SK-N-SH (cell line): ENCODE measurements at places on chromosomes 13 and 19. TPM values are rescaled to one million over a fixed set of nuclear protein-coding genes. Genes with fewer than 3 reads are reported as not detected.

The KIR3DL1 gene
- not detected in 2 replicates for polyA plus RNA-seq

The CYP2A7 gene
- not detected in 2 replicates for polyA plus RNA-seq

The ZNF723 gene
- not detected in 2 replicates for polyA plus RNA-seq

The KIR2DL3 gene
- polyA plus RNA-seq: not detected in 2 replicates

The NCAN gene
- polyA plus RNA-seq: 0.03 and 0.10 TPM in 2 replicates

The KLK5 gene
- not detected in 2 replicates for polyA plus RNA-seq

The IRGC gene
- polyA plus RNA-seq: not detected in 2 replicates

The SHISA7 gene
- polyA plus RNA-seq: 0.02 TPM in 1 of 2 replicates, not detected in the other

The PLPP2 gene
- 27.3 and 33.6 TPM in 2 replicates for polyA plus RNA-seq

- H3K36me3 ChIP-seq: no peaks in the 10 kb centered on the region
- H3K4me1 ChIP-seq: no peaks in the 10 kb centered on the region; the same call in none of the 2 replicates
- DNase-seq: no peak
- H3K27ac ChIP-seq: no peak overlapping the region
- H3K27me3 ChIP-seq: no peaks in the 10 kb centered on the region
- H3K4me3 ChIP-seq: no peak overlapping the region
Measured at GRCh38 chr13:50519866-50520265, 323.6 kb downstream of the DLEU7 start.

- H3K27me3 ChIP-seq: no peaks in the 10 kb centered on the region
- DNase-seq: no peak
- H3K4me1 ChIP-seq: peaks cover 11% of the 10 kb centered on the region; the same call in 1 of the 2 replicates
- H3K27ac ChIP-seq: no peak overlapping the region
Measured at GRCh38 chr13:21232196-21232595, 55.7 kb downstream of the MRPL57 start.

- H3K4me1 ChIP-seq: no peaks in the 10 kb centered on the region
- H3K36me3 ChIP-seq: peaks cover 54% of the 10 kb centered on the region
- no peaks in the 10 kb centered on the region for H3K27me3 ChIP-seq
Measured at GRCh38 chr13:79312340-79312855, 93.7 kb downstream of the RBM26 start.

- no peaks in the 10 kb centered on the region for H3K4me1 ChIP-seq
- no peak overlapping the region for H3K27ac ChIP-seq
- DNase-seq: no peak
- no peaks in the 10 kb centered on the region for H3K36me3 ChIP-seq
Measured at GRCh38 chr13:86355301-86355700, 556.1 kb upstream of the SLITRK6 start.

DNA sequence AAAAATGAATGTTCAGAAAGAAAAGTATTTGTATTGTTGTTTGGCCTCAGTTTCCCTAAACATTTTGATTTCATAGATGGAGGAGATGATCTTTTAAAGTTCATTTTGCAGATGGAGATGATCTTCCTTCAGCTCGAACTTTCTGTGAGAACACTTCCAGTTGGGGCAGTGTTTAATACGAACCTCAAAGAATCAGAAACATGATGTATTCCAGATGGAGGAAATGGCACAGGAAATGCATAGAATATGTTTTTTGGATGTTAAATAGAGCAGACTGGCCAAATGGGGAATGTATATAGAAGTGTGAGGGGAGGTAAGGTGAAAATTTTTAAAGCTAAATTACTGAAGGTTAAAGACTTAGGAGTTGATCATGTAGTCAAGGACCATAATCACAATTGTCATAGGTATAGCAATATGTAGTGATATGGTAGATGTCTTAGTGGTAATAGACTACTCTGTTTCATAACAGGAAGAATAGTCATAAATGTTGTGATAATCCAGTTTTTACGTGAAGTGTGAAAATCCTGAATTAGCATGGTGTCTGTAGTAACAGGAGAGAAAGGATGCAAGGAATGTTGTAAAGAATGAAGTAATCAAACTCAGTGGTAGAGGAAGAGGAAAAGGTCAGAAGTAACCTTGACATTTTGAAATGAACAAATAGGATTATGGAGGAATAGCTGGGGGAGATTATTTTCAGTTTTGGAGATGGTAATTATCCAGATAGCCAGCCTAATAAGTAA is 5.1 kb downstream of the RAP2A start:
- no peak overlapping the region for H3K4me3 ChIP-seq
- H3K36me3 ChIP-seq: peaks cover 35% of the 10 kb centered on the region
- no peak overlapping the region for H3K27ac ChIP-seq

DNA sequence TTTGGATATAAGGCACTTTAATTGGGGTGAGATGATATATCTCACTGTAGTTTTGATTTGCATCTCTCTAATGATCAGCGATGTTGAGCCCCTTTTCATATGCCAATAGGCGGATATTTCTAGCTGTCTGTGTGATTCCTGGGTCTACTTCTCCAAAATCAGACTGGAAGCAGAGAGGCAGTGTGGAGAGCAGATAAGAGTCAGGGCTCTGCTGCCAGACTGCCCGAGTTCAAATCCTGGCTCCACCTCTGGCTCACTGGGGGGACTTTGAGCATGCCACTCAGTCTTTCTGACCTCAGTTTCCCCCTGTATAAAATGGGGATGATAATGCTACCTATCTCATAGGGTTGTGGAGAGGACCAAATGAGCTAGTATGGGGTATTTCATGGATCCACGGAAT is 24.0 kb upstream of the ACP7 start:
- no peak overlapping the region for H3K4me3 ChIP-seq
- H3K27me3 ChIP-seq: no peaks in the 10 kb centered on the region
- H3K27ac ChIP-seq: no peak overlapping the region
- H3K4me1 ChIP-seq: no peaks in the 10 kb centered on the region; the same call in 1 of the 2 replicates
- H3K36me3 ChIP-seq: no peaks in the 10 kb centered on the region
- no peak for DNase-seq

- peaks cover 12% of the 10 kb centered on the region; the same call in 1 of the 2 replicates for H3K27me3 ChIP-seq
- DNase-seq: no peak
- H3K4me3 ChIP-seq: no peak overlapping the region
- H3K27ac ChIP-seq: no peak overlapping the region
- no peaks in the 10 kb centered on the region; the same call in 1 of the 2 replicates for H3K4me1 ChIP-seq
- no peaks in the 10 kb centered on the region for H3K36me3 ChIP-seq
Measured at GRCh38 chr13:112450118-112450903, 74.2 kb downstream of the SPACA7 start.

DNA sequence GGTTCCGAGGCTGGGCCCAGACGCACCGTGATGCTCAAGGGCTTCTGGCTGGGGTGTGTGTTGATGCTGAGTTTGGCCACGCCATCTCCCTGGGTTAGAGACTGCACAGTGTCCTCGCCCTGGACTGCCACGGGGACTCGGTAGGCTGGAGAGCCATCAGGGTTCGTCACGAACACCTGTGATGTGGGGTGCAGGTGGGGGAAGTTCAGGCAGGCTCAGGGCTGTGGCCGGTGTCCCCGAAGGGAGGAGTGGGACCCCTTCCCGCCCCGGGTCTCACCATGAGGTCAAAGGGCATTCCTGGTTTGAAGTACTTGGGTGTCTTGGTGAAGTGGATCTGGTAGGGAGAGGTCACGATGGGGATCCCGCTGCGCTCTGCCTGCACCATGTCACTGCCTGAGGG is 8.2 kb downstream of the C3 start:
- DNase-seq: no peak
- no peak overlapping the region for H3K27ac ChIP-seq
- no peaks in the 10 kb centered on the region for H3K36me3 ChIP-seq
- no peak overlapping the region for H3K4me3 ChIP-seq
- peaks cover 33% of the 10 kb centered on the region for H3K27me3 ChIP-seq

- no peaks in the 10 kb centered on the region for H3K4me1 ChIP-seq
- no peak for DNase-seq
- H3K4me3 ChIP-seq: no peak overlapping the region
- H3K36me3 ChIP-seq: no peaks in the 10 kb centered on the region
- no peak overlapping the region for H3K27ac ChIP-seq
Measured at GRCh38 chr13:56412856-56413255, 727.9 kb upstream of the PRR20A start.
